ENCODE measurements at places on chromosomes 1 and 21.

DNA sequence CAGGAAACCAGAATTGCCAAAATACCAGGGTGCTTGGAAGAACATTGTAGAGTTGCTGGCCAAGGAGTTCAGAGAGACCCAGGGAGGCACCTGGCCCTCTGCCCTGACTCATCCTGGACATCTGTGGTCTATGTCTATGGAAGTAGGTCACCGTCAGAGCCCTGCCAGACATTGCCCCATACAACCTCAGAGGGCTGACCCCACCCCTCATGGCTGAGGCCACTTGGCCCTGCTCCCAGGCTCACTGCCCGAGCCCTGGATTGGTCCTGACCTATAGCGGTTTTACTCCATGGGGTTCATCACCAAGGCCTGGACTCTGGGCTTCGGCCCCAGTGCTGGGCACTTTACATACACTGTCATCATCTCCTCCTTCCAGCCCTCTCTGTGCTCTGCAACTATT is 233.1 kb downstream of the PTPRU start:
- peak; percentile 50 for DNase-seq

DNA sequence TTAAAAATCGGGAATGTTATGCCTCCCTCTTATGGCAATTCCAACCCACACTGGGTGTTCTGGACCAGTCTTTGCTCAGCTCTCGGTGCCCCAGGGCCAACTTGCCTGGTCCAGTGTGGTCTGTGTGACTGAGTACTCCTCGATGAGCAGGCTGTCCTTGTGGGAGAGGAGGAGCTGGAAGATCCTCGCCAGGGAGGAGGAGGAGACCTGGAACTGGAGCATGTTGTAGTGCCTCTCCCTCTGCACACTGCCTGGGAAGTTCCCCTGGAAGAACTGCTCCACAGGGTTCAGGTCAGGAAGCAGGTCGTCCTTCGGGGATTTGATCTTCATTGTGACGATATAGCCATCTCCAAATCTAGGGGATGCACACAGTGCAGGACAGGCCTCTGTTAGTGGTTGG is 88.5 kb upstream of the GCLM start:
- no peak for DNase-seq

- DNase-seq, result no peak
Measured at GRCh38 chr1:64822621-64823020, 77.7 kb downstream of the RAVER2 start.

DNA sequence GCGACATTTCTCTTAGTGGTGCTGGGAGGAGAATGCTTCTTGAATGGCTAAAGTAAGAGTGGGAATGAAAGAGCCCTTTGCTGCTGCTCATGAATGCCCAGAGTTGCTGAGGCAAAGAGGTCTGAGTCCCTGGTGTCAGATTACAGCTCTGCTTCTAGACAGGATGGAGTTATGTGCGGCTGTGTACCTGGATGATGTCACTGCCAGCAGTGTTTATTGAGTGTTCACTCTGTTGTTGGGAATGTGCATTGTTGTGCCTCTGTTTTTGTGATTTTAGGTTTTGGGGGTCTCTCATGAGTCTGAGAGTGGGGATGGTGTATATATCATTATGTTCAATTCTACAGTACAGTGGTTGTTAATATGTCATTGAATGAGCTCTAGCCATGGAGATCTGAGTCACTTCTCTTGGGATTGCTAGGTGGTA is 2.7 kb downstream of the CDC14A start:
- no peak for DNase-seq

- no peak for DNase-seq
Measured at GRCh38 chr1:17109892-17110554, 9.2 kb downstream of the PADI2 start.

DNA sequence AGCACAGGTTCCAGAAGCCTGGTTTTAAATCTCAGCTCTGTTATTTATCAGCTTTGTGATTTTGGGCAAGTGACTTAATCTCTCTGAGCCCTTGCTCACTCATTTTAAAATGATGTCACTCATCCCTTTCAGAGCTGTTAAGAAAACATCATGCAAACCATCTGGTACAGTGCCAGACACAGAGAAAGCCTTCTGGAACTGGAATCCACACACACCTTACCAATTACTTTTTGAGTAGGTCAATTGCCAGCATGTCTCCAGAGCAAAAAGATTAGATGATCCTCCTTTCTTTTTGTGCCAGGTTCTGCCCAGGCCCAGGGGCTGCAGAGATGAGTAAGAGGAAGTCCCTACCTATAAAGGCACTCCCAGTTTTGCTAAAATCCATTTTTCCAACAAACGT is 61.3 kb downstream of the ROR1 start:
- DNase-seq, result no peak

DNA sequence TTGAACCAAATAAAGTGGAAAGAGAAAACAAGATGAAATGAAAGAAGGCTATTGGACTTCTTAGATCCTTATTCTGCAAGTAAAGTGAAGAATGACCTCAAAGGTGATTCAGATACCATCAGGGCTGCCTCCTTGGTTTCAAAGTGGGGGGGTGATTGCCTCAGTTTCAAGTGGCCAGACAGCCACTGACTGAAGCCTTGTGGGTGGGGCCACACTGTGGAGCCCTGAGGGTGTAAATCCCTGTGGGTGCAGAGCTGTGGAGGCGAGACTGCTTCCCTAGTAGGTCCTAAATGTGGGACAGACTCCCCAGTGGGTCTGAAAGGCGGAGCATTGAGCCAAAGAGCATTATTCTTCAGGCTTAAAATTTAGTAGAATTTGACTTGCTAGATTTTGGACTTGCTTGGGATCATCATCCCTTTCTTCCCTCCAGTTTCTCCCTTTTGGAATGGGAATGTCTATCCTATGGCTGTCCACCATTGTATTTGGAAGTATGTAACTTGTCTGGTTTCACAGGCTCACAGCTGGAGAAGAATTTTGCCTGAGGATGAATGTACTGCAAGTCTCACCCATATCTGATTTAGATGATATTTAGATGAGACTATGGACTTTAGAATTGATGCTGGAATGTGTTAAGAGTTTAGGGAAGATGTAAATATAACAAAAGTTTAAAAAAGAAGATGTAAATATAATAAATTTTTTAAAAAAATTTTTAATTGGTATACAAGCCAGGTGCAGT is 71.6 kb upstream of the SOX13 start:
- DNase-seq, result no peak

- peak; percentile 93 for DNase-seq
Measured at GRCh38 chr1:32612189-32612881, 38.0 kb downstream of the ZBTB8OS start.

DNA sequence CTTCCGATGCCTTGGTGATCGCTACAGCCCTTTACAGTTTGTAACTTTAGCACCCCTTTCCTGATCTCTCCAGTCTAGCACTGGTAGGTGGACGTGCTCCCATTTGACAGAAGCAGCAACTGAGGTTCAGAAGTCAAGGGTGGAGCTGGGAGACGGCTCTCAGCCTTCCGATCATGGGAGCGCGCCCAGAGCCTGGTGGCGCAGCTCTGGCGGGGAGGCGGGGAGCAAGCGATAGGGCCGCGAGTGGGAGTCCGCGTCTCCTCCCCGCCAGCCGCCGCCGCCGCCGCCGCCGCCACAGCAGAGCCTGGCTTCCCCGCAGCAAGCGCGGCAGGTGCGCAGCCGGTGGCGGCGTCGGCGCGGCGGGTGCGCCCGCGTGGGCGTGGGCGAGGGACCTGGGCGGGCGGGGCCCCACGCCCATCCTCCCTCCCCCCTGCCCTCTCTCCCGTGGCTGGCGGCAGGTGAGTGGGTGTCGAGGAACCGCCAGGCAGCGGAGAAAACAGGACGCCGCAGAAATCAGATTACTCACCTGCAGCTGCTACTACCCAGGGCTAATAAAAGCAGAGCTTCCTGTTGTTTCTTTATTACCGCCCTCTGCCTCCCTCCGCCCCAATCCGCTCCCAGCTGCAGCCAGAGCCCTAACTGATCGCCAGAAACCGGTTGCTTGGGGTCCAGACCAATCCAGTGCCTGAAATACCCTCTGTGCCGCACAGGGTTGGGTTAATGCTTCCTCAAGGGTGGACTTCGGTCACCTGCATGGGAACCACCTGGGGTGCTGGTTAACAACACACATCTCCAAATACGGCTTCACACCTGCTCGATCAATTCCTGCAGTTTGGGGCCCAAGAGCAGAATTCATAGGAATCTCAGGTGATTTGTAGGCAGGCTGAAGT is 60.2 kb upstream of the ID3 start:
- no peak for DNase-seq

- no peak for DNase-seq
Measured at GRCh38 chr1:7886405-7886745, 33.5 kb upstream of the UTS2 start.

DNA sequence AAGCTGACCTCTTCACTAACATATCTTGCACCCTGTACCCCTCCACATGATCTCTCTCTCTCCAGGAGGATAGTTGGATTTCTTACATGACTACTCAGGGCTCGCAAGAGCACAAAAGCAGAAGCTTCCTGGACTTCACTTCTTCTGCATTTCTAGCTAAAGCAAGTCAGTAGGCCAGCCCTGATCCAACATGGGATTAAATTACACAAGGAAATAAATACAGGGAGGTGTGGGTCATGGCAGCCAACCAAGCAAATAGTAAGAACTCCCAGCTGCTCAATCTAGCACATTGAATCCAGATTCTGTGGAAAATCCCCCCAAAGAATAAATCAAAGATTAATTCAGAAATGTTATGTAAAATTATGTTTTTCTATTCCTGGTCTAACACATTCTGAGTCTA is 33.3 kb downstream of the KLHDC7A start:
- DNase-seq, result no peak

- DNase-seq, result no peak
Measured at GRCh38 chr1:244271004-244271403, 180.7 kb downstream of the ADSS2 start.

- DNase-seq, result no peak
Measured at GRCh38 chr1:6271554-6271953, 10.7 kb upstream of the GPR153 start.

DNA sequence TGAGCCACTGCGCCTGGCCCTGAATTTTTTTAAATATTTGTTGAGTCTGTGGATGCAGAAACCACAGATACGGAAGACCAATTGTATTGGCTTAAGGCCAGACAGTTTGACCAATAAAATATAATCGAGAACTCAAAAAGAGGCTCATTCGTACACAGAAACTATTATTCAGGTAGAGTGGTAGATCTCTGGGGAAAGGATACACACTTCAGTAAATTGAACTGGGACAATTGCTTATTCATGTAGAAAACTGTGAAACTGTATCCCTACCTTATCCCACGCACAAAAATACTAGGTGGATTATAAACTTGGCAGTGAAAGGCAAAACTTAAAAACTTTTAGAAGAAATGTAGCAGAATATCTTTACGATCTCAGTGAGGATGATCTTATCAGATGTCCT is 25.0 kb upstream of the SHE start:
- no peak for DNase-seq

DNA sequence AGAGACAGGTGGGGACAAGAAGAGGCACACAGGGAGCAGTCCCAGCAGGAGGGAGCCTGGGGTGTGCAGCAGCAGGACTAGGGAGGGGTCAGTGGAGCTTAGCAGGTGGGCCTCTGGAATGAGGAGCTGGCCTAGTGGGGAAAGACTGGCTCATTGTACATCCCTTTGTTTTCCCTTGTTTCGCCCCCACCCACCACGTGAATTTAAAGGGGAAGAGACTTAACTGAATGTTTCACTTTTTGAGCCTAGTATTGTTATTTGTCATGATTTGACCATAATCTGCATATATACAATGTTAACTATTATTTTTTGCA is 181.7 kb downstream of the DHRS3 start:
- no peak for DNase-seq

GRCh38 chr1:33350611-33351280 is 29.8 kb upstream of the A3GALT2 start:
- no peak for DNase-seq

DNA sequence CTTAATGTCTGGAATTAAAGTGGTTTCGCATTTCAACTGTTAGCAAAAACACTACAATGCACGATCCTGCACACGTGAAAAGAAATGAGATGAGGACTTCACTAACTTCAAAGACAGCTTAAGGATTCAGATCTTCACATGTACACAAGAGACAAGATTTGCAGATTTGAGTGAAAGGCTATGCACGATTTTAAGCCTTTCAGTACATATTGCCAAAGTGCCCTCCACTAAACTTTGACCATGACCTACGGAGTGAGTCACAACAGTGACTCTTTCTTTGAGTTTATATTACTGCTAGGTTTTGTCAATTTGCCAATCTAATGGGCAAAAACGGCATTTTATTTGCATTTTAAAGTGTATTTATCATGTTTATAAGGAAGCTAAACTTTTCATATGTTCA is 41.2 kb upstream of the CR1L start:
- no peak for DNase-seq

DNA sequence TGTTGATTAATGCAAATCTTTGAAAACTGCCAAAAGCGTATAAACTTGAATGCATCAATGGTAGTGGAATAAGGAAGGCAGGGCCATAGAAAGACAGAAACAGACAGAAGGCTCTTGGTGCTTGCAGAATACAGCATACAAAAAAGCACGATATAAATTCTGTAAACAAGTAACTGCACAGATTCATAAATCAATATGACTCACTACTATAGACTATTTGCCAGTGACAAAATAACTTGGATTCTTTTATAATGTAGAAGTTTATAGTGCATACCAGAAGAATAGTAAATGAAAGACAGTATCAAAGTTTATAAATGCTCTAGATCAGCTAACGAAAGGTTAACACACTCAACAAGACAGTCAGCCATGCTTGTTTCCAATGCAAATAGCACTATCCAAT is 349.6 kb downstream of the PTBP2 start:
- DNase-seq, result no peak

DNA sequence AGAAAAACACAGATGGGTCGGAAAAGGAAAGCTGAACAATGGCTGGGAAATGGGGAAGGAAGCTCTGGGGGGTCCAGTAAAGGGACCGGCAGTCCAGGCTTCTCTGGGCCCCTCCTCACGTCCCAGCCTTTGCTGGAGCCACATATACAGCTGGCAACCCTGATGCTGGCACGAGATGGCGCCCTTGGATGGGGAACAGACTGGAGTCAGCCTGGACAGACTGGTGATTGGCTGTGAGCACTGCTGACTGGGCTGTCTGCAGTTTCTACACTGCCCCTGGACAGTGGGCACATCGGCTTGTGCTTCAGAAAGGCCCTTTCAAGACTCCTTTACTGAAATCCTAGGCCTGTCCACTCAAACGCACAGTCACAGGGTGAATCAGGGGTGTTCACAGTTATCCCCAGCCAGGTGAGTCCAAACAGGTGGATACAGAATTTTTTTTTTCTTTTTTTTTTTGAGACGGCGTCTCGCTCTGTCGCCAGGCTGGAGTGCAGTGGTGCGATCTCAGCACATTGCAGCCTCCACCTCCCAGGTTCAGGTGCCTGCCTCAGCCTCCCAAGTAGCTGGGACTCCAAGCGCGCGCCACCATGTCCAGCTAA is 31.1 kb upstream of the ZBTB40 start:
- DNase-seq, result peak; percentile 89

DNA sequence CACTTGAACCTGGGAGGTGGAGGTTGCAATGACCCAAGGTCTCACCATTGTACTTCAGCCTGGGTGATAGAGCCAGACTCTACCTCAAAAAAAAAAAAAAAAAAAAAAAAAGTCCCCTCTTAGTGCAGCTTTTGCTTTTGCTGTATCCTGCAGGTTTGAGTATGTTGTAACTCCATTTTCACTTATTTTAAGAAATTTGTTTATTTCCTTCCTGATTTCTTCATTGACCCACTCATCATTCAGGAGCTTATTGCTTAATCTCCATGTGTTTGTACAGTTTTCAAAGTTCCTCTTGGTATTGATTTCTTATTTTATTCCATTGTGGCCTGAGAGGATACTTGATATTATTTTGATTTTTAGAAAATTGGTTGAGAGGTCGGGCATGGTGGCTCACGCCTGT is 50.9 kb upstream of the AK4 start:
- no peak for DNase-seq
